ENCODE measurements at places on chromosomes 11 and 22.

GRCh38 chr22:24697621-24698082 lies 76.9 kb downstream of the PIWIL3 start:
- peak; percentile 83 for DNase-seq

DNA sequence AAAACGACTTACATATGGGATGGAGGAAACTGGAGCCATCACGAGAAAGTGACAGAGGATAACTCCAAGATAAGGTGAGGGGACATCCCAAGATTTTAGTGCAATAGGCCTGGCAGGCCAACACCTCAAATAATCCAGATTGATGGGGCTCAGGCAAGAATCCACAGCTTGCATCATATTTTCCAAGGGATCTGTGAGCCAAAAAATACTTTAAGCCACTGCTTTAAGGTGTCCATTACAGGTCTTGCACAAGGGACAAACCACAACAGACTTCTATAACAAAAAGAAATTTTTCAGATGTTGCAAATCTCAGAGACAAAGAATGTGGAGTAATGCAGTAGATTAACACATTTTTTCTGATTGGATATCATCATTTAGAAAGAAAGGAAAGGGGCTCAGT lies 45.6 kb downstream of the DENND5A start:
- DNase-seq = no peak

- DNase-seq = no peak
Measured at GRCh38 chr11:34068111-34068510, 16.6 kb downstream of the CAPRIN1 start.

- no peak for DNase-seq
Measured at GRCh38 chr11:45097721-45098493, 48.5 kb upstream of the PRDM11 start.

GRCh38 chr11:125433454-125434121 lies 62.5 kb downstream of the FEZ1 start:
- no peak for DNase-seq

DNA sequence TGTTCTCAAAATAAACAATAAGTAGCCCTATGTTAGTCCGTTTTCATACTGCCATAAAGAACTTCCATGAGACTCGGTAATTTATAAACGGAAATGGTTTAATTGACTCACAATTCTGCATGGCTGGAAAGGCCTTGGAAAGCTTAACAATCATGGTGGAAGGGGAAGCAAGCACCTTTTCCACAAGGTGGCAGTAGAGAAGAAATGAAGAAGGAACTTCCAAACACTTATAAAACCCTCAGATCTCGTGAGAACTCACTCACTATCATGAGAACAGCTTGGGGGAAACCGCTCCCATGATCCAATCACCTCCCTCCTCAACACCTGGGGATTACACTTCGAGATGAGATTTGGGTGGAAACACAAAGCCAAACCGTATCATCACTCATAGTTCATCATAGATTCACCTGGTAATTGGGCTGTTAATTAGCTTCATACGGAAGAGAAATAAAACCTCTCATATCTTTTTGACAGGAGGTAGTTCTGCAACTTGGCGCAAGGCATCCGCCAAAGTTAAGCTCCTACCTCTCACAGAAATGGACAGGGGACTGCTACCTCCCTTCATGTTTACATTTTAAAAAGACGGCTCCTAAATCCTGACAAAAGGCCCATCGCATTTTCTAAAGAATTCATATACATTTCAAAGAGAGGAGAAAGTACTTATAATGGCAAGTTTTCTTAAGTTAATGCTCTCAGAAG lies 49.0 kb downstream of the MUC15 start:
- no peak for DNase-seq

GRCh38 chr11:27541790-27542189 lies 35.2 kb upstream of the LIN7C start:
- DNase-seq = no peak

- DNase-seq = no peak
Measured at GRCh38 chr11:120908461-120909181, 115.3 kb upstream of the TBCEL start.

DNA sequence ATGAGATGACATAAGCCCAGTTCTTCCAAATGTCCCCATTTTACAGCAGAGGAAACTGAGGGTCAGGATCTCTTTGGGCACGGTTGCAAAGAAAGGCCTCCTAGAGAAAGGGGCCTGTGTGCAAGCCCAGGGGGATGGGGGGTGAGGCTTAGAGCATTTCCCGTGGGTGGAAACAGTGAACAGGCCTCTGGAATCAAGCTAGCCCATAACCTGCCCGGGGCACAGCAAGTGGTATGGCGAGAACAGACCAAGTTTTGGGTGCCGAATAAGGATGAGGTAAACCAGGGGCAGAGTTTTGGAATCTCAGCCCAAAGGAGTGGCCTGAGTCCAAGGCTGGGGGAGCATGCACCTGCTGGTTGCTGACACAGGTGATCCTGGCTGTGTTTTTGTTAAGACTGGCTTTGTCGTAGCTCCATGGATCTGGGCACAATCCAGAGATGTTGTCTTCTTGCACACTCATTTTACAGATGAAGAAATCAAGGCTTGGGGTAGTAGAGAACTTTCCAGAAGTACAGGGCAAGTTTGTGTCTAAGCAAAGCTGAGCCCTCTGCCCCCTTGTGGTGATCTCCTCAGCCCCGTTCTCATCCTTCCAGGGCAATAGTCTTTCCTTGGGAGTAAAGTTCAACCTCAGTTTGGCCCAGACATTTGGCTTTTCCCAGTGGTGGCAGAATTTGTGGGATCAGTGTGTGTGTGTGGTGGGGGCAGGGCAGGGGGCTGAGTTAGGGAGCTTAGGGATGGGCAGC lies 53.5 kb upstream of the MYEOV start:
- DNase-seq = peak; percentile 63

- DNase-seq = no peak
Measured at GRCh38 chr11:131739243-131739882, 368.9 kb downstream of the NTM start.

Data from posterior vena cava (tissue), 2 donors.